Lung (tissue), 17 donors: ENCODE measurements at places on chromosomes 11 and 22. TPM values are rescaled to one million over a fixed set of nuclear protein-coding genes. Genes with fewer than 3 reads are reported as not detected.

GPR137 gene
- 14.5 TPM for total RNA-seq

PKDREJ gene
- 0.06 TPM for total RNA-seq

DDX25 gene
- 0.18 TPM for total RNA-seq

PARVA gene
- 49.6 TPM for total RNA-seq

MMP7 gene
- total RNA-seq = 30.4 TPM

PANX2 gene
- 3.9 TPM for total RNA-seq

- H3K27me3 ChIP-seq = no peaks in the 10 kb centered on the region
- no peak overlapping the region for H3K27ac ChIP-seq
- no peak for DNase-seq
Measured at GRCh38 chr11:119046489-119046888, 10.5 kb downstream of the HYOU1 start.

- DNase-seq = no peak
- H3K27ac ChIP-seq = no peak overlapping the region
Measured at GRCh38 chr11:45924927-45925326, 2.5 kb downstream of the LARGE2 start.

GRCh38 chr11:78840200-78840599 lies 265.5 kb upstream of the NARS2 start:
- H3K27ac ChIP-seq = peak overlapping the region; percentile 67
- H3K27me3 ChIP-seq = no peaks in the 10 kb centered on the region
- peak; percentile 91 for DNase-seq
- H3K4me3 ChIP-seq = no peak overlapping the region

DNA sequence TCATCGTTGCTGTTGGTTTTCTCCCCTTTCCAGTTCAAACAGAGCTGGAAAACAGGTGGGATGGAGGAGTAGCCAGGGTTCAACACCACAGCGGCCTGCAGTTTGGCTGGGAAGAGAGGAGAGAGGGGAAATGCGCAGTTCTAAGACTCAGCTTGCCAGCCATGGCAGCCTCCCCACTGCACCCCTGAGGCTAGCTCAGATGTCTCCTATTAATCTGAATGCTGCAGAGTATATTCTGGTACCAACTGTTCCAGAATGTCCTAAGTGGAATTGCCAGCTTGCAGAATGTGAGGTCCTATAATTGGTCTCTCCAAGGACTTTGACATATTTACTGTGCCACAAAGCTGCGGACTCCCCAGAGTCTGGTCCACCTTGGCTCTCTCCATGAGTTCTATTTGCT lies 32.0 kb downstream of the NEFH start:
- H3K4me3 ChIP-seq = no peak overlapping the region
- H3K27me3 ChIP-seq = no peaks in the 10 kb centered on the region
- no peak overlapping the region for H3K27ac ChIP-seq
- no peak for DNase-seq
- H3K4me1 ChIP-seq = no peaks in the 10 kb centered on the region
- H3K36me3 ChIP-seq = peaks cover 60% of the 10 kb centered on the region

DNA sequence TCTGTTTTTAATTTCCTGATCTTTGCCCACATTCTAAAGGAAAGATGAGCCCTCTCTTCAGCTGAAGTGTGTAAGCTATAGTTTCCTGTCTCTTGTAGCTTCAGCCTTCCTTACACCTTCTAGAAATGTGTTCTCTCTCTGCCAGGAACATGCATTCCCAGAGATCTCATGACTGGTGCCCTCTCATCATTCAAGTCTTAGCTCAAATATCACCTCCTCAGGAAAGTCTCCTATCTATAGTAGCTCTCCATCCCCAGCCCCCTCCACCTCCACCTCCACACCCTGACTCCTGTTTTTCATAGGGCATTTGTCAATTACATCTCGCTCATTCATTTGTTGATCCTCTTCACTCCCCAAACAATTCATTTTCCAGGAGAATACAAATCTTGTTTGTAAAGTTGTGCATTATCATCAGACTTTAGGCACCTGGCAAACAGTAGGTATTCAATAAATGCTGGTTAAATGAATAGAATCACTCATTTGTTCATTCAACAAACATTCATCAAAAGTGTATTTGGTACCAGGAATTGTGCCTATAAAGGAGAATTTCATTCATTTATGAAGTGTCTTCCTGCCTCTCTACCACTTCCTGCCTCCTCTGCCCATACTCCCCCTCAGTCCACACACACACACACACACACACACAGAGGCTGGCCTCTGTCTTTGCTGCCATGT lies 160.3 kb downstream of the BBOX1 start:
- no peak overlapping the region for H3K4me3 ChIP-seq
- H3K27ac ChIP-seq = no peak overlapping the region
- no peaks in the 10 kb centered on the region for H3K27me3 ChIP-seq
- peaks cover 8% of the 10 kb centered on the region for H3K4me1 ChIP-seq
